ENCODE measurements at places on chromosomes 1 and 21.

GRCh38 chr1:238340989-238341388 is 450.3 kb upstream of the ZP4 start:
- no peak for DNase-seq

DNA sequence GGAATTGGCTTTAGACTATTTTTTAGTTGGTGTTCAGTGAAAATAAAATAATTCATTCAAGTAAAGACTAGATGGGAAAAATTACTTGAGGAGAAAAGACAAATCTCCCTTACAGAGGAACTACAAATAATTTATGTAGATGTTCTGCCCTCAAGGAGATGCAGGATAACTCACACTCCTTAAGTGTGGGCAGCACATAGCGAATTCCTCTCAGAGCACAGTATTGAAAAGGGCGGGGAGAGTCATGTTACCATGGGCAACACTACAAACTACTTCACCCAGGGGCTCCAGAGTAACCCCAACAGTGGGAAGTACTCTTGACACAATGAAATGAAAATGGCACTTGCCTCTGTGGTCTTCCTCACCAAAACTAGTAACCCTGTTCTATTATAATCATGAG is 20.6 kb upstream of the LAMC2 start:
- no peak for DNase-seq

GRCh38 chr1:23615423-23615822 is 56.1 kb upstream of the ID3 start:
- DNase-seq, result no peak

DNA sequence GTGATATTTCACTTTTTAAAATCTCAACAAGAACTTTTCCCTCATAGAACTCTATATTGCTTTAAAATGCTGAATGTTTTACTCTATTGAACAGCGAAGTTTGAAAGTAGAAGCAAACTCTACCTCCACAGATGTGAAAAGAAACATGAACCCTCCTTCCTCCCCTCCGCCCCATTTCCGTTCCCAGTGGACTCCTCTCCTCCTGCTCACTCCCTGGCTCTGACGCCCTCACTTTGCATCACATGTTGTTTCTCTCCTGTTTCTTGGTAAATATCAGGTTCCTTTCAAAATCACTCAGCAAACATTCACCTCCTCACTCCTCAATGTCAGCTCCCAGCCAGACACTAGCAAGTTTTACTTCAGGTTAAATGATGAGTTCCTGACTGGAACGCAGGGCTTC is 34.6 kb downstream of the KCNH1 start:
- no peak for DNase-seq

- no peak for DNase-seq
Measured at GRCh38 chr1:227945891-227946623, 1.7 kb downstream of the WNT9A start.

DNA sequence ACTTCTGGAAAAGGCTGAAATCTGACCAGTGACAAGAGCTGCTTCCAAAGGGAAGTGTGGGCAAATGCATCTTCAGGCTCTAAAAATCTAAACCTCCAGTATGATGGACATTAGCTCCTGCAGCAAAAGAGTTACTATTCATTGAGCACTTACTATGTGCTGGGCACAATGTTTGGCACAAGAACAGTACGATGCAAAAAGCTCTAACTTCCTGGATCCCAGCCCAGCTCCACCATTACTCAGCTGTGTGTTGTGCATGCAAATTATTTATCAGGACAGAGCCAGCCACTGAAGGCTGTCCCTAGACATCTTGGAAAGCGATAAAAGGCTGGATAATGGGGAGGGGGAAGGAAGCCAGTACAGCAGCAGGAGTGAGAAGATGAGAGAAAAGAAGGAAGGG is 143.5 kb downstream of the ELAVL4 start:
- DNase-seq, result no peak

GRCh38 chr1:200896531-200897196 is 2.0 kb downstream of the INAVA start:
- no peak for DNase-seq

Data from stimulated activated CD4-positive, alpha-beta T cell treated with anti-CD3 and anti-CD28 coated beads, Interleukin-1b, Interleukin-23, amount 100 ng/mL, for 1 hour (primary cell).